ENCODE measurements at places on chromosomes 6 and 20.

DNA sequence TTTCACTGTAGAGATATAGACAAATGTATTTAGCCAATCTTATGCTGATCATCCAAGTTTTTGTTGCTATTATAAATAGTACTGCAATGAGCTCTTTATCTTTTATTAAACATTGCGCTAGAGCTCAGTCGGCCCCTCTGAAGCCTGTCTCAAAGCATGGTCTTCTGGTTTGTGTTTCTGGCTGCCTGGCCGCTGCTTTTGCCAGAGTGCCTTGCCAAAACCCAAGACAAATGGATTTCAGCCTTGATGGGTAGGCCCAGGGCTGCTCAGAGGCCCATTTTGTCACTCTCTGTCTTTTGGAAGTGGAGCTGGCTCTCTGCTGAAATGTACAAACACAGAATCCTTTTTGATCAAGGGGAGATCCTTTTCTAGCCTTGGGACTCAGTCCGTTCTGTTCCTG is 102.9 kb upstream of the KCNG1 start:
- no peak for DNase-seq

GRCh38 chr20:58959652-58960051 is 21.4 kb upstream of the NELFCD start:
- no peak for DNase-seq

- DNase-seq, result no peak
Measured at GRCh38 chr6:104860221-104860620, 502 bp upstream of the HACE1 start.

DNA sequence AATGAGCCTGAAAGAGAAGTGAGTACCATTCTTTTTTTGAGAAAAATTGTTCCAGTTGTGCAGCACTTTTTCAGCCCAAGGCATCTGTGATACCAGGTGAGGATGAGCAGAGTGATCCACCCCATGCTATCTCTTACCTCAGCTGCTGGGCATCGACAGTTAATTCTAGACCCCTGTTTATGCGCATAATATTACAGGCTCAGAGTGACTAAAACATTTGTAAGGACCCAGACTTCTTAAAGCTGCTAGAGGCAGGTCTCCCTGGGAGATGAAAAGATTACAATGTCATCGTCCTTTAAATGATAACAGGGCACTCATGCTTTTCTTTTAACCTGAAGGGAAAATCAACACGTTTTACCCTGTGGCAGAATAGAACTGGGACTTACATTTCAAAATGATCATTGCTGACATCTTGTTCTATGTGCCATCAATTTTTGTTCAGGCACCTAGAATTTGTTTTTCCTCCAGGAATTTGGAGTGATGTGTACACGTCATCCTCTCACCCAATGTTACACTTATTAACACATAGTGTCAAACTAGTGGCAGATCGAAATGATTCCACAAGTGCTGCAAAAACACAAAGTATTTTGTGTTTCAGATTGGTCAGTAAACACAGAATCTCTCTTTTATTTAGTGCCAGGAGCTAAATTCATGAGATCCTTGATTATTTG is 684.6 kb downstream of the UTRN start:
- no peak for DNase-seq

- DNase-seq, result no peak
Measured at GRCh38 chr6:120202878-120203277, 853.3 kb upstream of the MAN1A1 start.

DNA sequence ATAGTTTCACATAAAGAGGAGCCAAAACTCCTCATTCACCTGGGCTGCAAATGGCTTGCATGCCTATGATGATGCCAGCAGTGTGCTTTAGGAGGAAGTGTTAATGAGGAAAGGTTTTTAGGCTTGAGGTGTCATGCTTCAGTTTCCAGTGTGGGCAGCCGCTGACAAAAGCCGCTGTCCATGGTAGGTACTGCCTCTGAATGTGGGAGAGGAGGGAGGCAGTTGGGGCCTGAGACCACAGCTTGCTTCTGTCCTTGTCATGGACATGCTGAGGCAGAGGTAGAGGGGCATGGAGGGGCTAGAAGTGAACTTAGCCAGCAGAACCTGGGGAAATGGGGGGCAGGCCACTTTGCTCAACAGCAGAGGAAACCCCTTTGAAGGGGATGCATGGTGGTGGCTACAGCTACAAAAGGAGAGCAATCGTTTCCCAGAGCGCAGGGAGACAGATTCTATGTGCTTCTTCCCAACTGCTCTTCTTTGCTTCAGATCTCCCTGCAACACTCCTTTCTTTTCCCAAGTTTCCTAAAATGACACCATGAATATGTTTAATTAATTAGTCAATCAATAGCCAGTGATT is 372.1 kb upstream of the CNR1 start:
- no peak for DNase-seq

- no peak for DNase-seq
Measured at GRCh38 chr6:149483334-149483725, 1.5 kb downstream of the ZC3H12D start.

DNA sequence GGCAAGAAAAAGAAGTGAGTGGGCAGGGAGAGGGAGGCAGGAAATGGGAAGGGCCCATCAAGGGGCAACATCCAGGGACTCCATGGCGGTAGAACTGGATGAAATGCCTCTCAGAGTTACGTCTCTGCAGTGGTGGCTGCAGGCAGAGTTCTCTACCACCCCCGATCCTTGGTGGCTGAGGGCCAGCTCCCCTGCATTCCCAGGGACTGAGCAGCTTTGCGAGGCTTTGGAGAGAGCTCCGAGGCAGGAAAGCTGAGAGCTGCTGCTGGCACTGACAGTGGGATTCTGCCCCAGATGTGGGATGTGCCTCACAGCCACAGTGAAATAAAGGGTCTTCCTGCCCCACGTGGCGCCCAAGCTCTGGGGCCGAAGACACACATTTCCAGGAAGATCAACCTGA is 236.6 kb downstream of the SLC24A3 start:
- no peak for DNase-seq

- DNase-seq, result no peak
Measured at GRCh38 chr20:58693226-58694006, 816 bp downstream of the NPEPL1 start.

- no peak for DNase-seq
Measured at GRCh38 chr20:41329435-41330342, 10.9 kb upstream of the LPIN3 start.

DNA sequence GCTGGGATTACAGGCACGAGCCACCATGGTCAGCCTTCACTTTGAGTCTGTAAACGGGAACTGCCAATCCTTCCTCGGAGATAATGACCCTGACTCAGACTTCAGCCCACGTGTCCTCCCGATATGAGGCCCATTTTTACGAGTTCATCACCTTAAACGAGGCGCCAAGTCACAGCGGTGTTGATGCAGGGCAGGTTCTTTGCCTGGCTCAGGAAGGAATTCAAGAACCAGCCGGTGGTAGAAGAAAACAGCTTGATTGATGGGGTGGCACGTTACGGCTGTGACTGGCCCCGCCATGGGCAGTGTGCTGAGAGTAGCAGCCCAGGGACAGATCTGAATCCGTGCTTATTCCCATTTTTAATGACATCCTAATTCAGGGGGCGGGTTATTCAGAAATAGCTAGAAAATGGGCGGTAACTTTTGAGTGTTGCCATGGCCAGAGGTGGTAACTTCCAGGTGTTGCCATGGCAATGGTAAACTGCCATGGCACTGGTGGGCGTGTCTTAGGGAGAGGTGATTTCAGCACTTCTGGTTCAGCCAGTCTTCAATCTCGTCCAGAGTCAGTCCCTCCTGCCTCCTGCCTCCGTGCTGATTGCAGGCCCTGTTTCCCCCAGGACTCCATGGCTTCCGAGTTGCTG is 9.1 kb upstream of the MAP1LC3A start:
- no peak for DNase-seq
